ENCODE measurements at places on chromosomes 13 and 19.

DNA sequence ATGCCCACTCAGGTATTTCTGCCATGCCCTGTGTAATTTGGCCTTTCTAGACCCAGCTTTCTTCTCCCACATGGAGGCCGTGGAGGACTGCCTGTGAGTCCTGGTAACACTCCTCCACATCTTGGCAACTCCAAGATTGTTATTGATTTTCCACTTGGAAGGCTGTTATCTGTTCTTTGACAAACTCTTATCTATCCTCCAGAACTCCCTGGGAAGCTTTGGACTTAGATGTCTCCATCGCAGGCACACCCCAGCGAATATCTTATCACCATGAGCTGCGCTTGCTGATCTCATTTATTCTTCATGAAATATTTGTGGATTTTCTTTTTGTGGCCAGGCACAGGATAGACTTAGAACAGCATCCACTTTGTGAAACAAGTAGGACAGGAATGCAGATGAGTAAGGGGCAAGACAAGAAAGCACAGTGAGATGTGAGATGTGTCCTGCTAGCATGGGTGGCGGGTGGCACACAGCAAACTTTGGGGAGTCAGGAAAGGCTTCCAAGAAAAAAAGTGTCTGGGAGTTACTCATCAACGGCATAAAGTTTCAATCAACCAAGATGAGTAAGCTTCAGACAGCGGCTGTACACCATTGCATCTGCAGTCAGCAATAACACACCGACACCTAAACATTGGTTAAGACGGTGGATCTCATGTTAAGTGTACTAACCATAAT lies 84.5 kb upstream of the IRS2 start:
- no peak for DNase-seq

DNA sequence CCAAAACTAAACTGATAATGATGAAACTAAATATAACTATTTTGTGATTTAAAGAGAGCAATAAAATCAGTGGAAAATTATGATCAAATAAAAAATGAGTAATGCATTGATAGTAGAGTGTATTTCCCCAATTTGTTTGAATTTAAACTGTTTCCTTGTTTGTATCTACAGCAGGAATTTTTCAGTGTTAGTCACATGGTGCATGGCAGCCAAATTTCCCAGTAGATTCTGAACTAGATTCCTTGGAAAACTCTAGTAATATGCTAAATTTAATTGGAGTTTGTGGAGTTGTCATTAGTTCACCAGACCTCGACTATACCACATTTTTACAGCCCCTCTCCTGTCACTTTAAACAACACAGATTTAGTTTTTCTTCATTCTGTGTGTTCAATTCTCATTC lies 156.2 kb downstream of the PCCA start:
- DNase-seq: no peak

GRCh38 chr19:11694533-11695439 lies 44.0 kb downstream of the ZNF823 start:
- peak; percentile 78 for DNase-seq

DNA sequence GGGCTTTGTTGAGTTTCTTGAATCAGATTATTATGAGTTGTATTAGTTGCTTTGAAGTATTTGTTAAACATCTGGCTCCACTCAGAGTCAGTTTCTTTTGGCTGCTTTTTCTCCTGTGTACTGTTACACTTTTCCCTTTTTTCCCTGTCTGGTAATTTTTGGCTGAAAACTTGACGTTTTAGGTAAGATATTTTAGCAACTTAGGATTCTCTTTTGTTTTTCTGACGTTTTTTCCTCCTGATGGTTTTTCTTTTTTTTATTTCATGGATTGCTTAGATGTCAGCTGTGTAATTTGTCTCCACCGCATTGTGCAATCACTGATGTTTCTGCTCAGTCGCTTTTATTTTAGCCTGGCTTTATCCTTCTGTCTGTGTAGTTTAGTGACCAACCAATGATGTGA lies 20.7 kb downstream of the RFC3 start:
- no peak for DNase-seq

- no peak for DNase-seq
Measured at GRCh38 chr13:44806826-44807225, 182.4 kb downstream of the NUFIP1 start.

GRCh38 chr13:113820813-113821651 lies 42.8 kb downstream of the GAS6 start:
- DNase-seq: peak; percentile 56

All from NCI-H2029 (cell line).